ENCODE measurements at places on chromosomes 6 and 20.

GRCh38 chr6:33247977-33248642, 23.6 kb downstream of the VPS52 start:
- DNase-seq: peak; percentile 78

GRCh38 chr6:47836639-47837038, 54.8 kb downstream of the OPN5 start:
- no peak for DNase-seq

- no peak for DNase-seq
Measured at GRCh38 chr6:101516578-101516977, 123.1 kb downstream of the GRIK2 start.

- no peak for DNase-seq
Measured at GRCh38 chr6:169985121-169986015, 233.9 kb downstream of the ERMARD start.

DNA sequence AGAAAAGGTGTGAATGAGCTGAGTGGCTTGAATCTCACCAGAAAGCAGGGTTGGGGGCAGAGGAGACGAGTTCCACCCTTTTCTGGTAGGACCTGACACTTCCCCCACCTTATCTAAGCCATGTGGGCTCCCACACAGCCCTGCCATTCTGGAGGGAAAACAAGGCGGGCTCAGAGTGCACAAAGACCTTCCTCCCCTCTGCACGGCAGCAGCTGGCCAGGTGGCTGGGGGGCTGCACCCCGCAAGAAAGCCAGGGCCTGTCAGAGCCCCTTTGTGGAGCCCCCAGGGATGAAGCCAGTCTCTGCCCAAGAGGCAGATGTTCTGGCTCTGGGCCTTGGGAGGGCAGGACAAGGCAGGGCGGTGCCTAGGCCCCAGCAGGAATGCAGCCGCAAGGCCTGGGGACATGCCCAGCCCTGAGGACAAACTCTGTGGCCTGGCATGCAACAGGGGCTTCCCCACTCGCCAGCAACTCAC, 48.4 kb upstream of the DSN1 start:
- DNase-seq: no peak

DNA sequence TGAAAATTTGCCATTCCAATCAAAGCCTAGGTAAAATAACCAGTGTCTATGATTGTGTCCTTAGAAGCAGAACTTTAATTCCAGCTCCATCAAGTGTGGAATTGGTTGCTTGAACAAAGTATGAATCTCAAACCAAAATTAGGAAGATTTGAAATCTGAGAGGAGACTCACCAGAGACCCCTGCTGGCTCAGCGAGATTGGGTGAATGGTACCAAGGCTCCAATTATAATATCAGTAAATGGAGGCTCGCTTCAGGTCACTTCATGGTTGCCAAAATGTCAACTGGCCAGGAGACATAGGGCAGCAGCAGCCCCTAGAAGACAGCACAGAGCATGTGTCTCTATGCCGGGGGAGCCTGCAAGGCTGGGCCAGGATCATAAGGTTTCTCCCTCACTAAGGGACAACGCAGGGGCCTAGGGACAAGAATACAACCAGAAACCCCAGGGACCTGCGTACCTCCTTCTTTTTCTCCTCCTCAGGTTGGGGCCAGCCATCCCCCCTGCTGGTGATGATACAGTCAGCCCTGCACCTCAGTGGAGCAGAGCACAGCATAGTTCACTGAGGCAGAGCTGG, 14.0 kb downstream of the RBL1 start:
- no peak for DNase-seq

DNA sequence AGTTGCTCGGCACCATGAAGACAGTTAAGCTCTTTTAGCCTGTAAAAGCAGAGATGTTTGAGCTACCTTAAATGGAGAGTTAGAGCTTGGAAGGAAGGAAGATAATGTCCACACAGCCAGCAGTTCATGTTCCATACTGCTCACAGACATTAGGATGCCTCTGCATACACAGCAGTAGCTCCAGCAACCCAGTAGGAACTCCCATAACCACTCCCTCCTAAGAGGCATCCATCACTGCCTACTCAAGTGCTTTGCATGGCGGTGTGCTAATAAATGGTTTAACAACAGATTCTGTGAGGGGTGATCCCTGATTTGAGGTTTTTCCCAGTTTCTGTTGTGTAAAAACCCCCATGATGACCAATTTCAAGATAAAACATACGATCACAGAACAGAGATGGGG, 286.4 kb downstream of the HACE1 start:
- DNase-seq: no peak

DNA sequence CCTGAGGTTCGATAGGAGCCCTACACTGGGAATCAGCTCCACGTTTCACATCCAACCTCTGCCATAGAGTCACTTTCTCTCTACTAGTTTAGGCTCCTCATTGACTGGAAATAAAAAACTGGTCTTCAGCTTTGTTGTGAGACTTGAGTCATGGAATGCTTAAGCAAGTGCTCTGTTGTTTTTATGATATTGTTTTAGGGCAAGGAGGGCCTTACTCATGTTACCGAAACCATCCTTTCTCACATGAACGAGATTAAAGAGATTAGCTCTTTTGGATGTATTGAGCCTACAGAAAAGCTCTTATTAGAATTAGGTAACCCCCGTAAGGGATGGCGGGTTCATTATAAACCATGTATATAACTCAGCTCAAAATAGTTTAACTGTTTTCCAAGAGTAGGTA, 6.9 kb upstream of the MOCS1 start:
- DNase-seq: no peak

- DNase-seq: no peak
Measured at GRCh38 chr6:106765496-106765895, 136.1 kb downstream of the QRSL1 start.

- DNase-seq: no peak
Measured at GRCh38 chr20:55586610-55587009, 418.7 kb downstream of the CBLN4 start.

DNA sequence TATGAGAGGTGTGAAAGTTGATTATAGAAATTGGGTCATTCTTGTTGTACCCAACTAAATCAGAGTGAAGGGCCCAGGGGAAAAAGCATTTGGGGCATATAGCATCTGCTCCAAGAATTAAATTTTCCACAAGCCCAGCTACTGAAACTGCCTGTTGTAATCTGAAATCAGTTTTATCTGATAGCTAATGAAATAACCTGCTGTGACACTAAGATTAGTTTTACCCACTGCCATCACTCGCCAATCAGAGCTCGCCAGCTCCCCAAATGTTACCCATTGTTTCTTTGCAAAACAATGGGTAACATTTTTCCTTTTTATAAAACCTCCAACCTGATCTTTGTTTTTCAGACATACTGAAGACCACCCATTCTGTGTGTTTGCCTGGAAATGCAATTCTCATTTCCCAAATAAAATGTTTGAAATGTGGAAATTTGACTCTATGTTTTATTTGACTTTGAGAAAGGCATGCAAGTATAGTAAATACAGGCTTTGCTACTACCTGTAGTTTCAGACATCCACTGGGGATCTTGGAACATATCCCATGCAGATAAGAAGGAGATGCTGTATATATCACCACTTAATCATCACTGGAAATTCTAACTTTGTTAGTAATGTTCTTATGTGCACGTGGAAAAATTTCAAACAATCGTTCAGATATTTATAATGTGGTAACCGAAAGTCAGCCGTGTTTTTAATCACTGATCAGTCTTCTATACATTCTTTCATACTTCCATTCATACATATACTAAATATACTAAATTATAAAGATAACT, 6.3 kb upstream of the AHI1 start:
- DNase-seq: no peak

DNA sequence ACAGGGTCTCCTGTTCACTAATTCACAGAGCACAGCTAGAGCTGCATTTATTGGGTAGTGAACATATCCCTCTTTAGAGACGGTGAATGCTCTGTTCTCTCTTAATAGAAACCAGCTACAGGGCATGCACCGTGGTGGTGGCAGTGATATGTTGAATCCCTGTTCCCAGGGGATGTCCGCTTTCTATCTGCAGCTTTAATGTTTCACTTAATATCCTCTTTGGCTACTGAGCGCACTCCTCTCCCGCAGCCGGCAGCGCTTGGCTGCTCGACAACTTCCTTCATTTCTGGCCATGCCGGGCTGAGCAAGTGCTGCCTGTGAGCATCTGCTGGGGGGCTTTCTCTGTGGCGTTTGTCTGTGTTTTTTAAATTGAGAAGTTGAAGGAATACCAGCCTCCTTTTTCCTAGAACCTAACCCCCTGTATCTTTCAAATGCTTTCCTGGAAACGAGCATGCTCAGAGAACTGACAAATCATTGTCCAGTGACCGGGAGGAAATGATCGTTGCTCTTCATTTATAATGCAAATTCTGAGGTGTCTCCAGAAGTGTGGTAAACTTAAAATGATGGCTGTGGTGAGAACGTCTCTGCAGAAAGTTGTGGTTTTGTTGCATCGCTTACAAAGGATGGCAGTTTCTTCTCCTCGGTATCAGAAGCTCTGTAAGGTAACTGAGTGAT, 297.9 kb downstream of the UTRN start:
- no peak for DNase-seq

DNA sequence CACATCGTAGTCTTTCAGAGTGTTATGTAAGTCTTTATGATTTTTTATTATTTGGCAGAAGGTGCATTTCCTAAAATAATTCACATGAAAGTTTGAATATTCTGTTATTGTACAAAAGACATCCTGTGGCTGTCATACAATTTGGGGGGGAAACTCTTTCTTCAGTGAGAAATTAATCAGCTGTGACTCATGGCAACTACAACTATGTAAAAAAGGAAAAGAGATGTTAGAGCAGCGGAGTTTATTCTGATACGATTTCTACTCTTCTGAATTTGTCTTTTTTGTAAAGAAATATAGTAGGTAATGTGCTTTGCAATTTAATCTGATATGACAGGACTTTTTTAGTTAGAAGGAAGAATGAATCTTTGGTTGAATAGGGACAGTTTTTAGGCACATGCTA, 14.2 kb downstream of the COL19A1 start:
- DNase-seq: no peak

GRCh38 chr20:46023999-46024398, 5.0 kb upstream of the SLC12A5 start:
- DNase-seq: no peak

- peak; percentile 14 for DNase-seq
Measured at GRCh38 chr20:8837396-8837795, 231.5 kb upstream of the PLCB4 start.

GRCh38 chr20:37875460-37876175, 27.3 kb upstream of the VSTM2L start:
- DNase-seq: no peak

- no peak for DNase-seq
Measured at GRCh38 chr20:58094698-58095097, 133.8 kb downstream of the ANKRD60 start.

DNA sequence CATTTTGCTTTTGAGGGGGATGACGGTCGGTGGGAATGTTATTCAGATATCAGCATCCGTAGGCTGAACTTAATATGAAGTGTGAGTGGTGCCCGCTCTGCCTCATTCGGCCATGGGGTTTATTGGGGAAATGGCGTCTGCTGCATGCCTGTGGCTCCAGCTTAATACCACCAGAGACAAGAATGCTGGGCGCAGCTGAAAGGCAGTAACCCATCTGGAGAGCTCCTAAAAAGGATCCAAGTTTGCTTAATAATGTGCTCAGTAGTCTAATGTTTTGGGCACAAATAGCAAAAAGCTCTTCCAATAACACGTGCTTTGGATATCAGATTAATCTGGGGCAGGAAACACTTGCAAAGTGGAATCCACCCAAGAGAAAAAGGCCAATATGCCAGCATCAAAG, 273.0 kb upstream of the TAB2 start:
- no peak for DNase-seq

DNA sequence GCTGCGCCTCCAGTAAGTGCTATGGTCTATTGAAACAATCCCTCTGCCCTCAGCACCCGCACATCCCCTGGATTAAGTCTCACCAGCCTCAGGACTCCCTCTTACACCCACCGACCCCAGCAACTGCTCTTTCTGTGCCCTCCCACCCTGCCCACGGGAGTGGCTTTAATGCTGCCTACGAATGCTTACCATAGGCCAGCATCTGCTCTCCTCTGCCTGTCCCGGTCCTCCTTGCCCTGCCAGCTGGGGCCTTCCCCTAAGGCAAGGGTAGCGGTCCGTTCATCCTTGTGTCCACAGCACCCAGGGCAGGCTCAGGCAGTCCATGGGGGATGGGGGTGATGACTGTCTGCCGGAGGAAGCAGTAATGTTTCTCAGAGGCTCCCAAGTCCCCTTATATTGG, 4.1 kb downstream of the EBF4 start:
- DNase-seq: no peak

- no peak for DNase-seq
Measured at GRCh38 chr6:25014791-25015560, 79.2 kb upstream of the RIPOR2 start.

GRCh38 chr6:15956205-15957106, 172.4 kb upstream of the MYLIP start:
- no peak for DNase-seq

Data from HTR-8/SVneo (cell line).